Stimulated activated CD8-positive, alpha-beta memory T cell treated with anti-CD3 and anti-CD28 coated beads, Interleukin-4, amount 100 ng/mL, for 24 hours (primary cell): ENCODE measurements at places on chromosomes 3 and 15.
A peak's percentile ranks its signal among the peaks of the same experiment; 100 is the strongest.

DNA sequence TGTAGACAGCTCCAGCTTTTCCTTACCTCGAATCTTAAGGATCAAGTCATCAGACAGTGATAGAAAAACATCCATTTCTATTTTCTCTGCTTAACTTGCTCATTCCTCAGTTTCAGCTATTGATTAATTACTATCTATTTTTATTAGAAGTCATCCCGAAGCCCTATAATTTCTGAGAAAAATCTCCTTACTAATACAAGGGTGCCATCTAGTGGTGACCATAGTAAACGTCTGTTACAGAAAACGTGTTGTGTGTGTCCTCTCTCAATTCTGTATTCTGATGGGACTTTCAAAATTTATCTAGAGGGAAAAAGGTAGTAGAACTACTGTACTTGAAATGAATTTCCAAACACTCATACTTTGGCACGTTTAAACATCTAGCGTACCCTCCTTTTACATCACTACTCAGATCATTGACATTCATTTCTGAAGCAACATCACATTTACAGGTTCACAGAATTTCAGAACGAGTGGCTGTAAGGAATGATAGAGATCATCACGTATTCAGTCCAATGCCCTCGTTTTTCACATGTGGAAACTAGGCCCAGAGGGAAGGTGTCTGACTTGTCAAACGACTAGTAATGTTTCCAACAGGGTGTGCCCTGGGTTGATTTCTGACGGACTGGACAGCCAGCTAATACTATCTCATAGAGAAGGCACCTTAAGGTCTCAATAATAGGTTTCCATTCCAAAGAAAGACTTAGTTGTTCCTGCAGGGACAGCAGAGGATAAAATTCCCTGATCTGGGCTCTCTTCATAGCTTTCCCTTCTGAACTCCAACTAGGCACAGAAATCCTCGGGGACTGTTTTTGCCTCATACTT is 25.6 kb downstream of the HACD2 start:
- DNase-seq: no peak

DNA sequence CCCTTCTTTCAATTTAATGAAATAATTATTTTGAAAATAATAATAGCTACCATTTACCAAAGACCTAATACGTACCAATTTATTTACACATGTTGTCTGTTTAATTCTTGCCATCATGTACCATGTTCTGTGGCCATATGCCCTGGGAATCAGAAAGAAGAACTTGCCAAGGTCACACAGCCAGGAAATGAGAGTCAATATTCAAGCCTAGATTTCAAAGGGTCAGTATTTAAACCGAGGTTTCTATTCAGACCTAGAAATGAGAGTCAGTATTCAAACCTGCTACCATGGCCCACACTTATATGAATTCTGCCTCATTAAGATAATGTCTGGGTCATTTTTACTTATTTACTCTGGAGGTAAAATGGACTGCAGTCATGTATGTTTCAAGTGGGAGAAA is 103.6 kb upstream of the TBL1XR1 start:
- DNase-seq: no peak

- no peak for DNase-seq
Observed at GRCh38 chr3:8094415-8094814, 407.2 kb upstream of the LMCD1 start.

- DNase-seq: peak; percentile 6
Observed at GRCh38 chr3:23202203-23202920, 765 bp upstream of the UBE2E2 start.

DNA sequence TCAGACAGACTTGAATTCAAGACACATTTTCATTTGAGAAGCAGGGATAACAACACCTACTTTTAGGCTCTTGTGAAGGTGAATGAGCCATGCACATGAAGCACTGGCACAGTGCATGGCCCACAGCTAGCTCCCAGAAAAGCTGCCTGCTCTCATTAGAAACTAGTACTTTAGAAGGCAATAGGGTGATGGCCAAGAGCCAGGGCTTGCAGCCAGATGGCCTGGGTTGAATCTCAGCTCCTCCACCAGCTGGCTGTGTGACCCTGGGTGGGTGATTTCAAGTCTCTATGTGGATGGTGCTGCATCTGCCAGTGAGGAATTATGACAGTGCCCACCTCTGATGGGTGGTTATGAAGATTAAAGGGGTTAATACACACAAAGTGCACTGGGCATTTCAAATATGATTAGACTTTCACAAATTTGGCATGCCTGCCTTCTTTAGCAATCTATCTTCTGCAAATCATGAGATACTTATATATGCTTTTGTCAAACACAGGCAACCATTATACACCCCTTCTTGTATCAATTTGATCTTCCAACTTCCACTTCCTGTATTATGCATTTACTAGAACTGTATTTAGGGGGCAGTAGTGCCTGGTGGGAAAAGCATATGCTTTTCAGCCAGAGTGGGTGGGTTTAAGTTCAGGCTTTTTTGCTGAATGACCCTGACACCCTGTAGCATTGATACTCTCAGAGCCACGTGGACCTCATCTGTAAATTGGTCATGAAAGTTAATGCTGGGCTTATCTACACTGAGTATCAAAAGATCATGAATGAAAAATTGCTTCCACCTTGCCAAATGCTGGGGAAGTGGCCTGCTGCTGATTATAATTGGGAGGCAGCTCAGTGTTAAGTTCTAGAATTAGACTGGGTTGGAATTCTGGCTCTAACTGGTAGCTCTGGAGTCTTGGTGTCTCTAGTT is 34.7 kb upstream of the RBP1 start:
- no peak for DNase-seq

- DNase-seq: no peak
Observed at GRCh38 chr3:12679468-12679867, 15.6 kb upstream of the RAF1 start.

GRCh38 chr15:54364961-54365360 is 386.7 kb downstream of the UNC13C start:
- no peak for DNase-seq
